ENCODE measurements at places on chromosomes 5 and 9. TPM values are rescaled to one million over a fixed set of nuclear protein-coding genes. Genes with fewer than 3 reads are reported as not detected.

DNA sequence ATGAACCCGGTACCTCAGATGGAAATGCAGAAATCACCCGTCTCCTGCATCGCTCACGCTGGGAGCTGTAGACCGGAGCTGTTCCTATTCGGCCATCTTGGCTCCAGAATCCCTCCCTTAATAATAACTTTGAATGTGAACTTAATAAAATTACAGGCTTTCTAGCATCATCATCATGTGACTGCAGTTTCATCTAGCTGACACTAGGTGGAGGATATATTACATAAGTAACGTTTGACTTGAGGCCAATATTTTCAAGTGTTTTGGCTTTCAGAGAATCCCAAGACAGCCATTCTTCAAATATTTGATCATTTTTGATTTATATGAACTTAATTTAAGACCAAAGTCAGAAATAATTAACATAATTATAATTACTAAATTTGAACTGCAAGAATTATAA is 474.9 kb upstream of the CDH10 start:
- DNase-seq, result peak; percentile 1

- DNase-seq, result no peak
Measured at GRCh38 chr5:176577312-176578176, 28.4 kb downstream of the CDHR2 start.

GRCh38 chr5:117131048-117131679 is 556.5 kb upstream of the SEMA6A start:
- DNase-seq, result no peak

DNA sequence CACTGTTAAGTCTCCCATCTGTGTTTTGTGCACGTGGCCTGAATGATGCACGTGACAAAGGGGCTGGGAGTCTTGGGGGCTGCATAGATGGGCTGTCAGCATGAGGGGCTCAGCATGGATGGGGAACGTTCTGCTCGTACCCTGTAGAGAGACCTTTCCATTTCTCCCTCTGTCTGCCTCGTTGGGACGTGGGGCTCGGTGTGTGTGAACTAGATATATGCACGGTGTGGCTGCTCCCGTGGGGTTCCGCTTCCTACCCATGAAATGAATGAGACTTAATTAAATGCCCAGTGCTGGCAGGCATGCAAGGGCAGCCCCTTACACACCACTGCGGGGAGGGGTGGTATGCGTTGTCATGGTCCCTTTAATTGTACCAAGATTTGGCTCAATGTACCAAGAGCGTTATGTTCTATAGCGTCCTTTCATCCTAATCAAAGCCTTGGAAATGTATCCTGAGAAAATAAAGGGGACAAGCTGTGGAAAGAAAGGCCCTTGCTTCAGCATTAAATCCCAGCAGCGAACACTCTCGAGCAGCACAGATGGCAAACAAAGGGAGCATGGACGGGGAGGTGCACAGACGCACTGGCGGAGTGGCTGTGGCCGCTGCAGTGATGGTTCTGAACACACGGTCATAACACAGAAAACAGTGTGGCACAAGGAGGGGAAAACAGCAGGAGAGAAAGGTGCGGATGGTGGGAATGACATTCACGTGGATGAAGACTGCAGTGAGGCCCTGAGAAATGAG is 66.8 kb downstream of the RASGEF1C start:
- no peak for DNase-seq

GRCh38 chr5:22643356-22643755 is 209.8 kb downstream of the CDH12 start:
- DNase-seq, result no peak

GRCh38 chr5:119379942-119380547 is 24.2 kb downstream of the TNFAIP8 start:
- no peak for DNase-seq

DNA sequence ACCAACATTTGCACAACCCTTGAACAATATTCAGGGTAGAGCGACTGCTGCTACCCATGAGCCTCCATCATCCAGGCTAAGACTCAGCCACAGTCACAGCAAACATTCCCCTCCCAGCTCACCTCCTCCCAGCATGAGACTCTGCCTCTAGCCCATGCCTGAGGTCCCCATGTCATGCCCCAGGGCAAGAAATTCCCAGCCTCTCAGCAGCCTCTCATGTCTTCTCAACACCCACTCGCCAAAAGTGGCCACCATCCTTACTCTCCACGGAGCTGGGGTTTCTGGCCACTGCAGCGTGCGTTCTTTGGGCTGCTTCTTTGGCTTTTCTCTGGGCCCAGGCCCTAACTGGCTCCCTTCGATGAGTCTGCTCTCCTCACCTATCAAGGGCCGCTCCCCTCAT is 82.2 kb downstream of the NSUN2 start:
- no peak for DNase-seq

GRCh38 chr5:54838843-54839242 is 146.6 kb downstream of the ESM1 start:
- no peak for DNase-seq

- DNase-seq, result no peak
Measured at GRCh38 chr5:137667341-137667740, 68.5 kb downstream of the KLHL3 start.

- DNase-seq, result no peak
Measured at GRCh38 chr9:97571664-97572063, 61.5 kb downstream of the TSTD2 start.

The IFNA4 gene
- polyA plus RNA-seq, result not detected

The DHFR gene
- polyA plus RNA-seq, result 15.4 TPM

The PRDM9 gene
- polyA plus RNA-seq, result not detected

The MYORG gene
- 11.9 TPM for polyA plus RNA-seq

The CDH18 gene
- polyA plus RNA-seq, result not detected

The ALDOB gene
- 0.84 TPM for polyA plus RNA-seq

The ANKRD33B gene
- not detected for polyA plus RNA-seq
